Breast epithelium (tissue), 4 donors: ENCODE measurements at places on chromosomes 1 and 21.

DNA sequence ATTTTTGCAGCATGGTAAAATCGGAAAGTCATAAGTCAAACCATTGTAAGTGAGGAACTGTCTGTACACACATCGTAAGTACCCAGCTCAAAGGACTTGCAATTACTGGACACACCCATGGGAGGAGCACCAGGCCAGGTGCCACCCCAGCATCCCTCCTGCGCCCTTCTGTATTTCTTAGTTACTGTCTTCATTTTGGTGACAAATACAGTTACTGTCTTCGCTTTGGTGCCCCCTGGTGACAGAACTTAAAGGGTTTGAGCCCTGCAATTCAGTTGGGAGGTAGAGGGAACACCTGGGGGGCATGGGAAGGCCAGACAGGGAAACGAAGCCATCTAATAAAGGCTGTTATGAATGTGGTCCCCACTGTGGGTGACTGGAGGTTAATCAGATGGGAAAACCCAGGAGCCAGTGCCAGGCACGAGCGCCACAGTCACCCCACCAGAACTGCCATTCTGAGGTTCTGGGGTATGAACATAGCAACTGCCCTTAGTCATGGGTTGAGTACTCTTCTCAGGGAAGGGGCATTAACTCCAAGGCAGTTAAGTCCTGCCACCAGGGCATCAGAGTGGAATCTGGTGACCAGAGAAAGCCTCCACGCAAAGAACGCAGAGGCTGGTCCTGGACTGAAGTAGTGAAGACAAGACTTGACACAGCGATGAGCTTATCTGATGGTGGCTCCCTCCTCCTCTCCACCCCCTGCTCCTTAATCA is 612.9 kb downstream of the PTPRU start:
- no peak overlapping the region for H3K4me3 ChIP-seq
- H3K36me3 ChIP-seq, result no peaks in the 10 kb centered on the region
- no peaks in the 10 kb centered on the region for H3K27me3 ChIP-seq
- no peak overlapping the region for H3K27ac ChIP-seq
- no peaks in the 10 kb centered on the region for H3K4me1 ChIP-seq

GRCh38 chr1:58815069-58815685 is 31.3 kb upstream of the JUN start:
- H3K4me3 ChIP-seq, result peak overlapping the region; percentile 62
- peak overlapping the region; percentile 93 for H3K27ac ChIP-seq
- H3K36me3 ChIP-seq, result no peaks in the 10 kb centered on the region
- H3K4me1 ChIP-seq, result no peaks in the 10 kb centered on the region
- peak; percentile 75 for DNase-seq

DNA sequence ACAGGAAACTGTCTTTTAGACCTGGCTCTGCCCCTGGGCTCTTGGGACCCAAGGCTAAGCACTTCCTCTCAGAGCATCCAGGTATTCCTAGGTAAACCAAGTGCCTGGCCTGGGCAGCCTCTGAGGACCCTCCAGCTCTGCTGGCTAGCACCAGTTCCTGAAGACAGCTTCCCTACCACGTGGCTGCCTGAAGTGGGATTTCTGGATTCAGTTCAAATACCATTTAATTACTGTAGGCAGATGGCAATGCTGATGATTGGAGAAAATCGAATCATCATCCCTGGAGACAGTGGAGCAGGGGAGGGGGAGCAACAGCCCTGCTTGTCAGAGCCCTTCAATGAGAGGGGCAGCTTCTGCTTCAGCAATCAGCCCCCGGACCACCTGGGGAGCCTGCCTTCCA is 11.9 kb downstream of the KIF21B start:
- no peak overlapping the region for H3K27ac ChIP-seq
- H3K4me1 ChIP-seq, result no peaks in the 10 kb centered on the region
- DNase-seq, result no peak
- H3K27me3 ChIP-seq, result peaks cover 9% of the 10 kb centered on the region
- H3K4me3 ChIP-seq, result no peak overlapping the region

GRCh38 chr1:232553050-232553754 is 76.7 kb downstream of the SIPA1L2 start:
- H3K4me3 ChIP-seq, result no peak overlapping the region
- DNase-seq, result no peak
- H3K36me3 ChIP-seq, result no peaks in the 10 kb centered on the region
- no peaks in the 10 kb centered on the region for H3K4me1 ChIP-seq

GRCh38 chr21:38787461-38788274 is 18.1 kb upstream of the ETS2 start:
- H3K4me1 ChIP-seq, result no peaks in the 10 kb centered on the region
- peak; percentile 68 for DNase-seq
- H3K36me3 ChIP-seq, result no peaks in the 10 kb centered on the region
- H3K27me3 ChIP-seq, result no peaks in the 10 kb centered on the region
- peak overlapping the region; percentile 48 for H3K27ac ChIP-seq
- peak overlapping the region; percentile 12 for H3K4me3 ChIP-seq

GRCh38 chr1:228100822-228101613 is 2.1 kb downstream of the C1orf35 start:
- peak overlapping the region; percentile 94 for H3K27ac ChIP-seq
- H3K4me1 ChIP-seq, result peaks cover 8% of the 10 kb centered on the region
- H3K36me3 ChIP-seq, result peaks cover 4% of the 10 kb centered on the region
- no peaks in the 10 kb centered on the region for H3K27me3 ChIP-seq
- H3K4me3 ChIP-seq, result no peak overlapping the region
- DNase-seq, result no peak

GRCh38 chr21:24272521-24272938 is 1334.8 kb downstream of the MRPL39 start:
- no peak overlapping the region for H3K27ac ChIP-seq
- H3K27me3 ChIP-seq, result no peaks in the 10 kb centered on the region
- no peaks in the 10 kb centered on the region for H3K4me1 ChIP-seq
- H3K4me3 ChIP-seq, result no peak overlapping the region
- DNase-seq, result no peak
- no peaks in the 10 kb centered on the region for H3K36me3 ChIP-seq

DNA sequence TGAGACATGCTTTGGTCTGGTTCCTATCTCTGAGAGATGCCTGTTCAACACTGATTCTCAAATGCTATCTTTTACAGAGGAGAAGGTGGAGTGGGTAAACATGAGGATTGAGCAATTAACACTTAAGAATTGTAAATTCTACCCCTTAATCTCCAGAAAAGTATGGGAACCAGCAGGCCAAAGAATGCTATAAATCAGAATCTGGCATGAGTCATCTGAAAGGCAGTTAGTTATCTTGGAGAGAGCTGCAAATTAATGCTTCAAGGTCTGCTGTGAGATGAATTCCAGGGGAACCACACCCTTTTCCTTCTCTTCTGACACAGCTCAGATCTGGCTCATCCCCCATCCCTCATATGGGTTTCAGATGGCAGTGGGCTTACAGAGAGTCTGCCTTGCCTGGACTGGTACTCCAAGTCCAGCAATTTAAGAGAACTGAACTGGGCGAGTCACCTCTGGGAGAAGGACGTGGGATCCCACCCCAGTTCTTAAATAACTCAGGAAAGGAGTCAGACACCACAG is 5.2 kb downstream of the S100A10 start:
- DNase-seq, result no peak
- peaks cover 20% of the 10 kb centered on the region for H3K4me1 ChIP-seq
- no peak overlapping the region for H3K4me3 ChIP-seq
- H3K27ac ChIP-seq, result peak overlapping the region; percentile 91
- H3K27me3 ChIP-seq, result no peaks in the 10 kb centered on the region

DNA sequence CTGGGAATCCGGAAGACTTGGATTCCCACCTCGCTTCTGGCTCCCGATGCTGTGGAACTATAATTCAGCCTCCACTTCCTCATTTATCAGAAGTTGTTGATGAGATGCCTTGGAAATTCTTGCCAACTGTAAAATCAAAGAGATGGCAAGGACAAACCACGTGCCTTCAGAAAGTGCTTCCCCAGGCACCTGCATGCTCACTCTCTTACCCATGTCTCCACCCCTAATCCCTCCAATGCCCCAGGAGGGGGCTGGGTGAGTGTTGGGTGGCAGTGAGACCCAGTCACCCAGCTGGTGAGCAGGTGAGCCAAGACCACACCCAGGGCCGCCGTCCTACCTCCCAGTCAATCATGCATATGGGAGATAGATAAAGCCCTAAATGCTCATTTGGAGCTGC is 160.8 kb downstream of the PSMG1 start:
- no peaks in the 10 kb centered on the region for H3K36me3 ChIP-seq
- no peak for DNase-seq
- peaks cover 14% of the 10 kb centered on the region for H3K4me1 ChIP-seq

GRCh38 chr1:21110163-21110562 is 66.5 kb downstream of the EIF4G3 start:
- no peak overlapping the region for H3K4me3 ChIP-seq
- H3K36me3 ChIP-seq, result no peaks in the 10 kb centered on the region
- no peak for DNase-seq
- no peaks in the 10 kb centered on the region for H3K4me1 ChIP-seq

- H3K4me3 ChIP-seq, result peak within 1 kb of the TSS; percentile 86
- H3K27me3 ChIP-seq, result no peaks in the 10 kb centered on the region
- peak within 1 kb of the TSS; percentile 99 for H3K27ac ChIP-seq
- peaks cover under 1% of the 10 kb centered on the region for H3K4me1 ChIP-seq
Observed at GRCh38 chr1:153535242-153536011, at the start of gene S100A6. Gene S100A6, minus strand, starts transcription at chr1:153535991. Its CDS starts 652 bp downstream, at chr1:153535339.

- DNase-seq, result no peak
- no peaks in the 10 kb centered on the region for H3K27me3 ChIP-seq
- no peaks in the 10 kb centered on the region for H3K36me3 ChIP-seq
- H3K27ac ChIP-seq, result no peak overlapping the region
Observed at GRCh38 chr1:182768963-182769362, 20.6 kb upstream of the NPL start.

GRCh38 chr1:168907053-168907452 is 178.0 kb upstream of the DPT start:
- peak; percentile 58 for DNase-seq
- H3K36me3 ChIP-seq, result no peaks in the 10 kb centered on the region
- H3K4me3 ChIP-seq, result no peak overlapping the region
- H3K4me1 ChIP-seq, result peaks cover 7% of the 10 kb centered on the region

DNA sequence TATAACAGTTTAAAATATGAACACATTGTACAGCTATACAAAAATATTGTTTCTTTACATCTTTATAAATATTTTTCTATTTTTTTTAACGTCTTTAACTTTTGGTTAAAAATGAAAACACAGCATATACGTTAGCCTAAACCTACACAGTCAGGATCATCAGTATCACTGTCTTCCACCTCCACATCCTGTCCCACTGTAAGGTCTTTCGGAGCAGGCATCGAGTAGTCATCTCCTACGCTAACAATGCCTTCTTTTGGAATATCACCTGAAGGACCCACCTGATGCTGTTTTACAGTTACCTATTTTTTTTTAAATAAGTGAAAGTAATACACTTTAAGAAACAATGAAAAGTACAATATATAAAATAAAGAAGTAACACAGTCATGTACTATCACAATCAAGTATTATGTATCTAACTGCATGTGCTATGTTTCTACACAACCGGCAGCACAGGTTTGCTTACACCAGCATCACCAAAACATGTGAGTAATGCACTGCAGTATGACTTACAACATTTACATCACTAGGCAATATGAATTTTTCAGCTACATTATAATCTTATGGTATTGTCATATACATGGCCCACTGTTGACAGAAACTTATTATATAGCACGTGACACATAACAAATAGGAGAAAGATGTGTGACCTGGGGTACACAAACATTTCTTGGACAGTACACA is 254.4 kb downstream of the AKT3 start:
- no peaks in the 10 kb centered on the region for H3K27me3 ChIP-seq

- H3K4me1 ChIP-seq, result no peaks in the 10 kb centered on the region
- no peak overlapping the region for H3K27ac ChIP-seq
- H3K27me3 ChIP-seq, result no peaks in the 10 kb centered on the region
- no peak for DNase-seq
- no peaks in the 10 kb centered on the region for H3K36me3 ChIP-seq
Observed at GRCh38 chr21:34639882-34640788, 25.2 kb upstream of the RCAN1 start.

GRCh38 chr1:200918006-200918405 is 23.3 kb downstream of the INAVA start:
- H3K36me3 ChIP-seq, result no peaks in the 10 kb centered on the region
- no peaks in the 10 kb centered on the region for H3K27me3 ChIP-seq

GRCh38 chr1:8223526-8223925 is 94.4 kb upstream of the SLC45A1 start:
- no peaks in the 10 kb centered on the region for H3K36me3 ChIP-seq
- no peak overlapping the region for H3K4me3 ChIP-seq
- no peaks in the 10 kb centered on the region for H3K4me1 ChIP-seq
- H3K27me3 ChIP-seq, result no peaks in the 10 kb centered on the region
- no peak overlapping the region for H3K27ac ChIP-seq
- no peak for DNase-seq

GRCh38 chr1:151680391-151680790 is 36.2 kb downstream of the CELF3 start:
- DNase-seq, result no peak
- no peak overlapping the region for H3K4me3 ChIP-seq
- no peaks in the 10 kb centered on the region for H3K27me3 ChIP-seq
- H3K4me1 ChIP-seq, result no peaks in the 10 kb centered on the region
- no peaks in the 10 kb centered on the region for H3K36me3 ChIP-seq

- H3K27ac ChIP-seq, result peak within 1 kb of the TSS; percentile 32
- H3K4me3 ChIP-seq, result peak within 1 kb of the TSS; percentile 70
- no peaks in the 10 kb centered on the region for H3K36me3 ChIP-seq
- H3K4me1 ChIP-seq, result peaks cover 3% of the 10 kb centered on the region
- no peak for DNase-seq
- H3K27me3 ChIP-seq, result peaks cover 38% of the 10 kb centered on the region
Observed at GRCh38 chr1:38046333-38046883, at the start of gene POU3F1. Gene POU3F1, minus strand, starts transcription at chr1:38046793. Its CDS starts 50 bp downstream, at chr1:38046743.

DNA sequence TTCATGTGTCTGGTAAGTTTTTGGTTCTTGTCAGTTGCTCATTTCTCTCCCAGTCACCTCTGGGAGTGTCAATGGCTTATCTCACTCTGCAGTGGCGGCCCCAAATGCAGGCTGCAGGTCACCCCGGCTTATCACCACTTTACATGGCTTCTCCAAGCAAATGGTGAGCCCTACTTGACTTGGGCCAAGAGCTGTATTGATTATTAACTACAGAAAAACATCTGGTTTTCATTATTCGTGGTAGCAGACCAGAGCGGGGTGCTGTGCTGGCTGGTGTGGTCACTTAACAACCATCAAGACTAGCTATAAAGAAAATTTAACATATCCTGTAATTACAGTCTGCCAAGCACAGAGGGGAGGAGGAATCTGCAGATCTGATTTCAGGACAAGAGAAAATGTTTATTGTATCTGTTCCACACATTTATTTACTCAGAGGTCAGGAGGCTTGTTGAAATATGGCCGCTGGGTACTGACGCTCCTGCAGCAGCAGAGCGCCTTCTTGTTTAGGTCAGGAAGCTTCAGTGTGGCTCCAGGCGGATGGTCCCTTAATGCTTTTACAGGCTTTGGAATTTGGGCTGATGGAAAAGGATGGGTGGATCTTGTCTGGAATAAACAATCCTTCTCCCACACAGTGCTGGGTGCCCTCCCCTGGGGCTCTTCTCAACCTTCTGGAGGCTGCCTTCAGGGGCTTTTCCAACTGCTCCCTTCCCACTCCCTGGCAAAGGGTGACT is 87.8 kb downstream of the HLX start:
- no peak overlapping the region for H3K4me3 ChIP-seq
- no peak overlapping the region for H3K27ac ChIP-seq
- DNase-seq, result no peak
- no peaks in the 10 kb centered on the region for H3K36me3 ChIP-seq
- H3K27me3 ChIP-seq, result no peaks in the 10 kb centered on the region

GRCh38 chr1:89781494-89782126 is 39.2 kb upstream of the LRRC8D start:
- no peaks in the 10 kb centered on the region for H3K27me3 ChIP-seq
- no peak overlapping the region for H3K27ac ChIP-seq
- H3K4me1 ChIP-seq, result no peaks in the 10 kb centered on the region
- no peaks in the 10 kb centered on the region for H3K36me3 ChIP-seq
- H3K4me3 ChIP-seq, result no peak overlapping the region
- DNase-seq, result no peak
